ENCODE measurements at places on chromosomes 4 and X. TPM values are rescaled to one million over a fixed set of nuclear protein-coding genes. Genes with fewer than 3 reads are reported as not detected.

DNA sequence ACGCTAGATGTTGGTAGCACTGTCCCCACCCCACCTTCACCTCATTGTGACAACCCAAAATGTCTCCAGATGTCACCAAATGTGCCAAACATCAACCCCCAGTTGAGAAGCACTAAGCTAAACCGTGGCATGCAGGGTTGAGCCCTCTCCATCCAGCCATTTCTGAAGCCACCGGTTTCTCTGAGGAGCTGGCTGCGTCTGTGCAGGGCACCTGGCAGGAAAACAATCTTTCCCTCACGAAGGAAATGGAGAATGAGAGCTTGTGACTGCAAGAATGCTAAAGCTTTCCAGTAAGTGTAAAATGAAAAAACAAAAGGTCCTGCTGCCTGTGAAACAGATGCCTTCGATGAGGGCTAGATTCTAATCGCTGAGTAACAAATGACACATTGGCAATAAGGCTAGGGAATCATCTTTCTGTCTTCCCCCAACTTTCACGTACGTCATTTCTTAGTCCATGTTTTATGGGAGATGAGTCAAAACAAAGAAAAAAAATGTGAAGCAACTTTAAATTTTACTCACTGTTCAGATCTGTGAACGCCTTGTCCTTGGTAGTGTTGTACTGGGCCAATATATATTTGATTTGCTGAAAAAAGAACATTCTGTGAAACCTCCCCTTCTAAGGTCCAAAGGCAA is 59.9 kb downstream of the PROM1 start:
- no peak for DNase-seq

GRCh38 chrX:53171356-53171755 is 53.7 kb downstream of the KDM5C start:
- DNase-seq: no peak

DNA sequence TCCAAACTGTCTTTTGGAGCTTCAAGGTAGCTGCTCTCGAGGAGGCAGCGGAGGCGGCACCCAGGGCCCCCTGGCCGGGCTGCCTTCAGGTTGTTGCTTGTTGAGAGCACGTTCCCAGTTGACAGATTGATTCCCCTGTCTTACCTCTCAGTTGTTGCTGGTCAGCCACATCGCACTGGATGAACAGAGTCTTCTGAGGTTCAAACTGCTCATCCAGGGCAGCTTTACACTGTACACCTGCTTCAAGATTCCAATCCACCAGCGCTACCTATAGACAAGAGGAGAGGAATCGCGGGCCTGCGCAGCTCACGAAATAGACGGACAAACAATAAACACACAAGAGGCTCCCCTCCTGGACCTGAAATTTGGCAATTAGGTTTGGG is 497 bp downstream of the HPGD start:
- DNase-seq: peak; percentile 5

- no peak for DNase-seq
Measured at GRCh38 chr4:113065629-113066028, 16.2 kb downstream of the ANK2 start.

GRCh38 chr4:20544645-20545044 is 155.6 kb upstream of the PACRGL start:
- DNase-seq: peak; percentile 59

DNA sequence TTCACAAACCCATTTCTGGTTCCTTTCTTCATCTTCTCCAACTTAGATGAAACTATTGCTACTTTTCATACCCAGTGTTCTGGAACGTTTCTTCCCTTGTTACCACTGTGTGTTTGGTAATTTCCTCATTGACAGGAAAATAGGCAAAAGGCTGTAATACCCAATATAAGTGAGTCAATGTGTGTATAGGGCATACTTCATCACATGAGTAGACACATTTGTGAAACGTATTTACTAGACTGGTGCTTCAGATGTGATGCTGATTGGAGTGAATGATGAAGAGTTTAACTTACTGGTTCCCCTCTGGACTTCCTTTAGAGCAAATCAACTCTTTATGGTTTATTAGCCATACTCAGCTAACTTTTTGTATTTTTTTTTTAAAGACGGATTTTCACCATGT is 195.1 kb upstream of the ATP6AP2 start:
- no peak for DNase-seq

MEPE gene
- total RNA-seq: 10.8 TPM

DNA sequence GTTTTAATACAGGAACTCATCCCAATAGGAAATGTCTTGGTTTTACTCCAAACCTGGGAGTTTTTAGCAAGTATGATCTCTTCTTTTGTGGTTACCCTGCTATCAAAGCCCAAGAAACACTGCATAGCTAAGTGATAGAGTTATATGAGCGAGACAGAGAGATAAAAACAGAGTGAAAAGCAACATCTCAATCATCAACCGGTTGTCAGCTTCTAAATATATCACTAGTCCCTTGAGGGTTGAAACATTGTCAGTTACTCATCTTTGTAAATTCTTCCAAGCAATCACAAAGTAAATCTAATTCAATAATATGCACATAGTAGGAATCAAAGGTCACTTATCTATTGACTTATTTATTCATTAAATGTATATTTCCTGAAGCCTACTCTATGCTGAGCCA is 483.9 kb downstream of the IDS start:
- DNase-seq: no peak

DNA sequence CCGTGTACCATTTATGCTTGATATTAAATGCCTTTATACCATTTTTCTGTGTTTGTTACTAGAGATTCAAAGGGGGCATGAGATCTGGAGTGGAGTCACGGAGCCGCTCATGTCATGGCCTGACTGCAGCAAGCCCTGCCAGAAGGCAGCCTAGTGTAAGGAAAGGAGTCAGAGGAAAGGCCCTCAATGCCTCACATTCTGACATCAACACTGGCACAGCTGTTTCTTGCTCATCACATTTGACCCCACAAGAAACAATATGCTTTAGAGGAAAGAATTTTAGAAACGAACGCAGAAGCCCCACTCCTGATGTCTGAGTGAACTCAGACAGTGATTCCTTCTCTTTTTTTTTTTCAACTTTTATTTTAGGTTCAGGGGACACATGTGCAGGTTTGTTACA is 322.4 kb upstream of the CPEB2 start:
- DNase-seq: no peak

- no peak for DNase-seq
Measured at GRCh38 chr4:128868758-128869157, 59.3 kb downstream of the JADE1 start.

GRCh38 chr4:27638163-27638915 is 777.7 kb downstream of the STIM2 start:
- no peak for DNase-seq

DNA sequence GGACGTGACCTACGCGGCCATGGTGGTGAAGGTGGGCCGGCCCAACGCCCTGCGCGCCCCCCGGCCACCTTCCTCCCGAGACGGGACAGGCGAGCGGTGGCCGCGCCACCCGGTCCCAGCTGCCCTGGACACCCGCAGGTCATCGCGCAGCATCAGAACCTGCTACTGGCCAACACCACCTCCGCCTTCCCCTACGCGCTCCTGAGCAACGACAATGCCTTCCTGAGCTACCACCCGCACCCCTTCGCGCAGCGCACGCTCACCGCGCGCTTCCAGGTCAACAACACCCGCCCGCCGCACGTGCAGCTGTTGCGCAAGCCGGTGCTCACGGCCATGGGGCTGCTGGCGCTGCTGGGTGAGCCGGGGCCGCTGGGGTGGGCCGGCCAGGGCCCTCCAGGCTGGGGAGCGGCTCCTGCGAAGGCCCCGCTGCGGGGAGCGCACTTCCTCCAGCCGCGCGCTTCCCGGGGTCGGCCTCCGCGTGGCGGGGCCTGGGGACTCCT is 9.0 kb upstream of the SLC26A1 start:
- no peak for DNase-seq

DNA sequence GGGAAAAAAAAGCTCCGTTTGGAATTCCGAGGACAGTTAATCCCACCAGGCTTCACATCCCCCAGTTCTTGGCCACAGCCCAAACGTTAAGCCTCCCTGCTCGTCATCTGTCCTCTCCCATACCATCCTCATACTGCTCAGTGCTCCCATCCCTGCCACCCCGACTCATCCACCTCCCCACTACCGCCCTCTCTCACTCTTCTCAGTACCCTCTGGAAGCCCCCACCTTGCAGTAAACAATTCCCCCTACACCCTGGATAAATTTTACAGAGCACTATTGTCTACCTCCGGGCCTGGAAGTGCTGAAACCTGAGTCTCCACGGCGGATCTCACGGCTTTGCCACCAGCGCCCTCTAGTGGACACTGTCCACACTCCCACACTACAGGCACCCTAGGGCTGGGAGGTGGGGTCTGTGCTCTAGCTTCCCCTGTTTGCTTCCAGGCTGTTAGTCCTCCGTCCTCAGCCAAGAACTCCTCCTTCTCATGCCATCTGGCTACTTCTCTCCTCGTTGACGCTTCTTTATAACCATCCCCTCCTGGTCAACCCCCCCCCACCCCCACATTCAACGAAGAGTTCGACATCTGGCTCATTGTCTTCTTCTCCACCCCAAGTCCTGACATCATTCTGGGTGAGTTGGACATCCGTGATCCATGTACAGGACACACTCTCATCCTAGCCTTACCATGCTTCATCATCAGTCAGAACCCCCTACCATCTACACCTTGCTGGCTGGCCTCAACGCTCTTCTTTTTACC is 54.5 kb downstream of the RTL9 start:
- DNase-seq: peak; percentile 70

CYLC1 gene
- 8.9 TPM for total RNA-seq

GRCh38 chr4:5969777-5970176 is 48.5 kb downstream of the C4orf50 start:
- no peak for DNase-seq

ZAR1 gene
- total RNA-seq: 0.48 TPM

DNA sequence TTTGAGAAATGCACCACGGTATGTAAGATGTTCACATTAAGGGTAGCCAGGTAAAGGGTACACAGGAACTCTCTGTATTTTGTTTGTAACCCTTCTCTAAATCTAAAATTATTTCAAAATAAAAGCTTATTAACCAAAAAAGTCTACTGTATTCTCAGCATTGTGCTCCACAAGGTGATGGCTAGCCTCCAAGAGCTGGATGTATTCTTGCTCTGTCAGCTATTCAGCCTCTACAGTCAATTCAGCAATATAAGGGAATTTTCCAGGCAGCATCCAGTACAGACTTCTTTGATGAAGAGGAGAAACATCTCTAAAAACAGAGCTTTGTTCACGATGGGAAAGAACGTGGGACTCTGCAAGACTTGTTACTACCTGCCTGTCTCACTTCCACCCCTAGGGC is 63.5 kb upstream of the MAOA start:
- DNase-seq: peak; percentile 4

ART3 gene
- total RNA-seq: 0.48 TPM

GRCh38 chrX:17617806-17618205 is 119.5 kb upstream of the SCML1 start:
- DNase-seq: no peak

DUX4 gene
- 2.4 TPM for total RNA-seq

- DNase-seq: no peak
Measured at GRCh38 chr4:24845902-24846301, 50.5 kb downstream of the SOD3 start.

DNA sequence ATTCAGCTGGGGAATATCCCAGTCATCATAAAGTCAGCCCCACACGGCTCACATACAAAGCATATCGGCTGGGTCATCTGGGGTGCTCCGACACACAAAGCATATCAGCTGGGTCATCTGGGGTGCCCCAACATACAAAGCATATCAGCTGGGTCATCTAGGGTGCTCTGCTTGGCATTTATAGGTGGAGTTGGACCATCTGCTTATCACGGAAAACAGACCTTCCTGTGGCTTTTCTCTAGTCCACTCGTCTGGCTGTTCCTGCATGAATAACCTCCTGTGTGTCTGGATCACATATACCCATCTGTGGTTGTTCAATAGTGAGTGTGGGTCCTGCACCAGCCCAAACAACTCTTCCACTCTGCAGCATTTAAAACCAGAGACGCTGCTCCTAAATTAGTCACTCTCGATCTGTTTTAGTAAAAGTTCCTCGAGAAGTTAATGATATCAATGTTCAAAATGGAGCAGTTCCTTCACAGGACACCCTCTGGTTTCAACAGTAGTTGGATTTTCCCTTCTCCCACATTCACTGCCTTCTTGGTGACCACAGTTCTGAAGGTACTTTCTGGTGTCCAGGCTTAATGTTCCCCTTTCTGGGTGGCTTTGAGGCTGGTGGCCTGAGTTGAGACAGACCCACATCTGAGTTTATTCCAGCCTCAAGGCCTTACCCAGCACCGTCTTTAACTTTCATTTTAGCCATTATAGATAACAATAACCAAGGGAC is 70.0 kb upstream of the FRG1 start:
- no peak for DNase-seq

GABRE gene
- total RNA-seq: 94.1 TPM

PAGE4 gene
- total RNA-seq: 2.6 TPM

GRCh38 chrX:129654652-129655546 is at the start of gene APLN:
APLN (minus strand) TSS chrX:129654956; CDS start chrX:129654630, 326 bp downstream.
- peak; percentile 33 for DNase-seq

DNA sequence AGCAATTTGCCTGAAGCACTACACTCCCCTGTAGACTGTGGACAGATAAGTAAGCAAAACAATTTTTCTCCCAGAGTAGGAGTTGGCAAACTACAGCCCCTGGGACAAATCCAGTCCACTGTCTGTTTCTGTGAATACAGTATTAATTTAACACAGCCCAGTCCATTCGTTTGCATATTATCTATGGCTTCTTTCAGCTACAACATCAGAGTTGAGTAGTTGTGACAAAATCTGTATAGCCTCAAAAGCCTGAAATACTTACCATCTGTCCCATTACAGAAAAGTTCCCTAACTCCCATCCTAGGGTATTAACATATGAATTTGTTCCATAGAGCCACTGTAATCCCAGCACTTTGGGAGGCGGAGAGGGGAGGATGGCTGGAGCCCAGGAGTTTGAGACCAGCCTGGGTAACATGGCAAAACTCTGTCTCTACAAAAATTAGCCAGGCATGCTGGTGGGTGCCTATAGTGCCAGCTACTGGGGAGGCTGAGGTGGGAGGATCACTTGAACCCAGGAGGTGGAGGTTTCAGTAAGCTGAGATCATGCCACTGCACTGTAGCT is 53.0 kb downstream of the AMELX start:
- no peak for DNase-seq

RIPPLY1 gene
- not detected for total RNA-seq

TRMT44 gene
- total RNA-seq: 42.9 TPM

DNA sequence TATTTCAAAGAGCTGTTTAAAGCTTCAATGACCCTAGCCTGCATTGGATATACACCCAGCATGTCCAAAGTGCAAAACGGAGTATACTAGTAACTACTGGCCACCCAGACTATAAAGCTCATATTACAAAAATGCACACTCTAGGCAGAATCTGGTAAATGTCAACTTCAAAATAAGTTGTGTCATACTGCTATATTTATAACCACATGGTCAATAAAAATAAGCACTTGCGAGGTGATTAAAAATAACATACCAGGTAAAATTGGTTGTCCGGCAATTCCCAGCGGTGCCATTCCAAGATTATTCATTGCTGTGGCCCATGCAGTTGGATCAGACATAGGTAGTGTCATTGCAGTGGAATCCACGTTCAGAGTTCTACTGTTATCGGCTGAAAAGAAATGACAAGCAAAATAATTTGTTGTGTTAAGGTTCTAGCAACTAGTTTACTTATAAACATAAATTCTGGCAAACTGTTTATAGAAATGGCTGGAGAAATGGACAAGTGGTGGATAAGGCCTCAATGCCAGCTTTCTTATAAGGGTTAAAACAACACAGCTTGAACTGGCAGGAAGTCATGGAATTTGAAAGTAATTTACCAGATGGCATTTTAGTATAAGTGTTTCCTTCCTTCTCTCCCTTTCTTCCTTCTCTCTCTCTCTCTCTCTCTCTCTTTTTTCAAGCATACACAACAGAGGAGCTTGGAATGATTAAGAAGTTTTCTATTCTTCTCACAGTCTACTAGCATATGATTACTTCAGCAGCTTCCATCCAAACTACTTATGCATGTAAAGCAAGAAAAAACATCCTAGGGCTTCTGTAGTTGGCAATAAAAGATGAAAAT is 199.9 kb downstream of the ENOX2 start:
- DNase-seq: no peak

ZFP92 gene
- total RNA-seq: 5.1 TPM

All from umbilical cord (tissue), 2 donors.